Suprapubic skin (tissue), 4 donors: ENCODE measurements at places on chromosomes 7 and 10. TPM values are rescaled to one million over a fixed set of nuclear protein-coding genes. Genes with fewer than 3 reads are reported as not detected.
A peak's percentile ranks its signal among the peaks of the same experiment; 100 is the strongest.

- no peak overlapping the region for H3K27ac ChIP-seq
- no peak for DNase-seq
- peaks cover 39% of the 10 kb centered on the region for H3K36me3 ChIP-seq
Observed at GRCh38 chr10:99761365-99761764, 21.1 kb upstream of the ABCC2 start.

DNA sequence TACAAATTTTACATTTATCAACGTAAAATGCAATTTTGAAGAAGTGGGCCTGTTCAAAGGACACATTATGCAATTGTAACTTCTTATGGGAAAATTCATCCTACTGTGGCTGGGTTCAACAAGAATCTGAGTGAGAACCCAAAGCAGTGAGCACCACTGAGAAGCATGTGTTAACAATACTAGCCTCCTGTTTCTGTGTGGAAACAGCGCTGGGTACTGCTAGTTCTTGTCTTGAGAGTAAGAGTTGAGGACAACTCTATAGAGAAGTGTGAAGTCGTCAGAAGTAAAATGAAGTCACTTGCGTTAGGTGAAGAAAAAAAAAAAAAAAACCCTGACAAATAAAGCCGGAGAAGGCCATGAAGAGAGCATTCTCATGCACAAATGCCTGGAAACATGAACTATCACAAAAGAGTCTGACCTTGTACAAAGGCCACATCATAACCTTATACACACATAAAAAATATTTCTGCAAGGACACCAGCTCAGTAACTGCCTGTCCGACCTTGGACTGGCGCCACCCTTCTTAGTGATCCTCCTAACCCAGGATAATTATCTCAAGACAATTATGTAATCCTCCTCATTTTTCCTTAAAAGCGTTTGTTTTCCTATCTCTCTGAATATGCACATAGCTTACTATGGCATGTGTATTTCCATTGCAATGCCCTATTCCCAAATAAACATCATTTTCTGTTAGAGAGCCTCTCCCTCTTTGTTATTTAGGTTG lies 554.9 kb downstream of the HTR7 start:
- no peaks in the 10 kb centered on the region for H3K36me3 ChIP-seq
- no peak overlapping the region for H3K4me3 ChIP-seq
- H3K4me1 ChIP-seq, result no peaks in the 10 kb centered on the region
- H3K27ac ChIP-seq, result no peak overlapping the region
- H3K27me3 ChIP-seq, result no peaks in the 10 kb centered on the region

- no peak for DNase-seq
- H3K4me3 ChIP-seq, result no peak overlapping the region
- H3K36me3 ChIP-seq, result peaks cover 8% of the 10 kb centered on the region
- no peaks in the 10 kb centered on the region for H3K4me1 ChIP-seq
Observed at GRCh38 chr7:103115771-103116170, 33.1 kb downstream of the NAPEPLD start.

- no peaks in the 10 kb centered on the region for H3K36me3 ChIP-seq
- H3K4me1 ChIP-seq, result no peaks in the 10 kb centered on the region
- no peak overlapping the region for H3K27ac ChIP-seq
- no peak for DNase-seq
- H3K27me3 ChIP-seq, result no peaks in the 10 kb centered on the region
Observed at GRCh38 chr7:147980826-147981813, 609.4 kb upstream of the C7orf33 start.

DNA sequence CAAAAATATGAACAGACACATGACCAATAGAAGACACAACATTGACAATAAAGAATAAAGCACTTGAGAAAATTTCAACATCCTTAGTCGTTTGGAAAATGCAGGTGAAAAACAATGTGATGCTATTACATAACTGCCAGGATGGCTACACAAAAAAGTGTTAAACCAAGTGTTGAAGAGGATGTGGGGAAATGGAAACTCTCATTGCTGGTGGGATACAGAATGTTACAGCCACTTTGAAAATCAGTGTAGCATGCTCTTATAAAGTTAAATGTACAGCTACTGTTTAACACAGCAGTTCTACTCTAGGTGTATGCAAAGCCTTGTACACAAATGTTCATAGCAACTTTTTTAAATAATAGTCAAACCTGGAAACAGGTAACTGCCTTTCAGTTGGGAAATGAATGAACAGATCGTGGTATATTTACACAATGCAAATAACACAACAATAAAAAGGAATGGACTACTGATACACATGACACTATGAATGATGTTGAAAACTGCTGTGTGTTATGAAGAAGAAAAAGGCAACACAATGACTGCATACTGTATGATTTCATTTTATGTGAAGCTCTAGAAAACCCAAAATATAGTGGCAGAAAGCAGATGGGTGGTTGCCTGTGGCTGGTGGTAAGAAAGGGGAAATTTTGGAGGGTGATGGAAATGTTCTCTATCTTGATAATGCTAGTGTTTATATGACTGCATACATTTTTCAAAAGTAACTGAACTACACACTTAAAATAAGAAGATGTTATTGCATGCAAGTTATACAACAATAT lies 102.2 kb upstream of the VIPR2 start:
- H3K27me3 ChIP-seq, result no peaks in the 10 kb centered on the region
- no peak overlapping the region for H3K27ac ChIP-seq
- H3K36me3 ChIP-seq, result no peaks in the 10 kb centered on the region
- no peak overlapping the region for H3K4me3 ChIP-seq

DNA sequence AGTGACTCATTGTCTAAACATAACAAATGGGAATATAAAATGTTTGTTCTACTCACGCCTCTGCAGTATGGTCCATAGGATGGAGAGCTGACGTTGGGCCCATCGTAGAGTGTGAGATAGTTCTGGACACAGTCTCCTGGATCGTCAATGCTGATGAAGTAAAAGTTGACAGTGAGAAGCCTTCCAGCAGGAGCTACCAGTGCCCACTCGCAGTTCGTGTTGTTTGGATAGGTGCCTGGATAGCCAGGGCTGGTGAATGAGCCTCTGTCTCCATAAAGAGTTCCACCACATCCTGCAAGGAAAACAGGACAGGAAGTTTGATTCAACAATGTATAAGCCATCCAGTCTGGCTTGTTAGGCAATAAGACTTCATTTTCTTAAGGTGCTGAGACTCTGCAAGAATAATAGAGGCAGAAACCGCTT lies 79.6 kb downstream of the OR13A1 start:
- H3K27ac ChIP-seq, result no peak overlapping the region
- no peak overlapping the region for H3K4me3 ChIP-seq
- no peaks in the 10 kb centered on the region for H3K27me3 ChIP-seq

GRCh38 chr10:91054325-91054724 lies 133.4 kb upstream of the ANKRD1 start:
- peaks cover 8% of the 10 kb centered on the region for H3K4me1 ChIP-seq
- no peaks in the 10 kb centered on the region for H3K27me3 ChIP-seq
- no peak overlapping the region for H3K27ac ChIP-seq

GRCh38 chr7:155729847-155730246 lies 82.4 kb downstream of the SHH start:
- no peaks in the 10 kb centered on the region for H3K27me3 ChIP-seq
- no peak overlapping the region for H3K4me3 ChIP-seq
- H3K27ac ChIP-seq, result no peak overlapping the region
- H3K36me3 ChIP-seq, result peaks cover 33% of the 10 kb centered on the region

DNA sequence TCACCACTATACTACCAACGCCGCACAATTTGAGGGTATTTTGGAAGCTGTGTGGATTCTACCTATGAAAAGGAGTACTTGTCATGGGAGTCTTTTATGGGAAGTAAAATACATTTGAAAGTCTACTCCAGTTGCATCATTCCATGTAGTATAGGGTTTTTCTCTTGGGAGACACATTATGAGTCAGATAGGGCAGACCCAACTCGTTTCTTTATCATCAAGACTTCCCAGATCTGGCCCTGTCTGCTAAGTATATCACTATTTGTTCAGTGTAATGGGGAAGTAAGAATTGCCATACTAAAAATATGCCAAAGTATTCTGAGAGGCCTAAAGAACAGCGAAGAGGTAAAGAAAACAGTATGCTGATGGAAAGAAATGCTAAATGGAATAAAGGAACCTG lies 144.2 kb downstream of the SPAG6 start:
- H3K27me3 ChIP-seq, result no peaks in the 10 kb centered on the region
- DNase-seq, result no peak
- H3K4me3 ChIP-seq, result no peak overlapping the region
- H3K4me1 ChIP-seq, result no peaks in the 10 kb centered on the region
- H3K36me3 ChIP-seq, result no peaks in the 10 kb centered on the region

GRCh38 chr7:132919771-132920170 lies 162.1 kb downstream of the CHCHD3 start:
- no peak overlapping the region for H3K27ac ChIP-seq
- no peaks in the 10 kb centered on the region for H3K36me3 ChIP-seq

- peaks cover 14% of the 10 kb centered on the region for H3K4me1 ChIP-seq
- H3K27me3 ChIP-seq, result no peaks in the 10 kb centered on the region
- no peak overlapping the region for H3K4me3 ChIP-seq
Observed at GRCh38 chr10:34528320-34528719, 286.8 kb downstream of the PARD3 start.

- DNase-seq, result no peak
- H3K36me3 ChIP-seq, result no peaks in the 10 kb centered on the region
- no peak overlapping the region for H3K27ac ChIP-seq
Observed at GRCh38 chr7:110168010-110168409, 922.9 kb upstream of the LRRN3 start.

DNA sequence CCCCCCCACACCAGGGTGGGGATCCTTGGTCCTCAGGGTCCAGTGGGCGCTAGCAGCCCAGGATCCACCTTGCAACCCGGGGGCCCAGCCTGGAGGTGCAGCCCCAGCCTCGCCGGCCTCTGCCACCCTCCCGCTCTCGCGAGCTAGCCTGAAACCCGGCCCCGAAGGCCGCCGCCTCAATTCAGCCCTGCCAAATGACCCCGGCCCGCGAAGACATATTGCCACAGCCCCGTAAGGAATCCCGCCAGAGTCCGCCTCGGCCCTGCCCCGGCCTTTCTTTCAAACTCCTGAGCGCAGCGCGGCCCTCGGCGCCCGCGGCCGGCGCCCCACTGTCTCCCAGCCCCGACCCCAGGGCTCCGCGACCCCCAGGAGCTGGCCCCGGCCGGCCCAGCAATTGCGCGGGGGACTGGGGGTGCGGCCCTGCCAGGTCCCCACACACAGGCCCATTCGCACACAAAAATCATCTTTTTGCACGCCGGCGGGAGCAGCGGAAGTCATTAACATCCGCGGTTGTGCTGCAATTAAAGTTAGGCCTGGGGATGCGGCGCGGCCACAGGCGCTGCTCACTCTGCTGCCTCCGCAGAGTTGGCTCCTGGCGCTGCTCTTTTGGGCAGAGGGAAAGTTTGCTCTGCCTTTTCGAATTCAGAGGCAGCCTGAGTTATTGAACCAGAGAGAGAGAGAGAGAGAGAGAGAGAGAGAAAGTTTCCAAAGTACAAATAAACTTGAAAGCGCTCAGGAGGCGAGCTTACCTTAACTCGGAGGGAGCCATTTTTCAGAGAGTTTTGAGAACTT lies 4.0 kb downstream of the HOXA5 start:
- peak overlapping the region; percentile 28 for H3K4me3 ChIP-seq
- peak overlapping the region; percentile 52 for H3K27ac ChIP-seq
- peaks cover 48% of the 10 kb centered on the region for H3K4me1 ChIP-seq
- no peaks in the 10 kb centered on the region for H3K27me3 ChIP-seq
- peaks cover 4% of the 10 kb centered on the region for H3K36me3 ChIP-seq

GRCh38 chr7:11256501-11256900 lies 282.8 kb downstream of the PHF14 start:
- DNase-seq, result no peak
- H3K27me3 ChIP-seq, result no peaks in the 10 kb centered on the region
- H3K36me3 ChIP-seq, result no peaks in the 10 kb centered on the region
- H3K4me3 ChIP-seq, result no peak overlapping the region

GRCh38 chr7:49821181-49821580 lies 47.7 kb downstream of the VWC2 start:
- no peak overlapping the region for H3K27ac ChIP-seq
- H3K36me3 ChIP-seq, result no peaks in the 10 kb centered on the region
- H3K4me3 ChIP-seq, result no peak overlapping the region
- no peaks in the 10 kb centered on the region for H3K4me1 ChIP-seq

GRCh38 chr7:12635830-12636229 lies 51.6 kb upstream of the ARL4A start:
- no peak for DNase-seq
- peaks cover 21% of the 10 kb centered on the region for H3K4me1 ChIP-seq
- no peaks in the 10 kb centered on the region for H3K27me3 ChIP-seq
- H3K27ac ChIP-seq, result no peak overlapping the region
- no peaks in the 10 kb centered on the region for H3K36me3 ChIP-seq

- H3K27me3 ChIP-seq, result peaks cover 17% of the 10 kb centered on the region
- H3K4me3 ChIP-seq, result no peak overlapping the region
- H3K27ac ChIP-seq, result no peak overlapping the region
- H3K4me1 ChIP-seq, result no peaks in the 10 kb centered on the region
Observed at GRCh38 chr10:2920168-2920567, 147.2 kb upstream of the PFKP start.

GRCh38 chr7:156031679-156032478 lies 219.6 kb upstream of the SHH start:
- no peaks in the 10 kb centered on the region for H3K36me3 ChIP-seq
- H3K4me3 ChIP-seq, result no peak overlapping the region
- H3K4me1 ChIP-seq, result no peaks in the 10 kb centered on the region
- peak; percentile 26 for DNase-seq

DNA sequence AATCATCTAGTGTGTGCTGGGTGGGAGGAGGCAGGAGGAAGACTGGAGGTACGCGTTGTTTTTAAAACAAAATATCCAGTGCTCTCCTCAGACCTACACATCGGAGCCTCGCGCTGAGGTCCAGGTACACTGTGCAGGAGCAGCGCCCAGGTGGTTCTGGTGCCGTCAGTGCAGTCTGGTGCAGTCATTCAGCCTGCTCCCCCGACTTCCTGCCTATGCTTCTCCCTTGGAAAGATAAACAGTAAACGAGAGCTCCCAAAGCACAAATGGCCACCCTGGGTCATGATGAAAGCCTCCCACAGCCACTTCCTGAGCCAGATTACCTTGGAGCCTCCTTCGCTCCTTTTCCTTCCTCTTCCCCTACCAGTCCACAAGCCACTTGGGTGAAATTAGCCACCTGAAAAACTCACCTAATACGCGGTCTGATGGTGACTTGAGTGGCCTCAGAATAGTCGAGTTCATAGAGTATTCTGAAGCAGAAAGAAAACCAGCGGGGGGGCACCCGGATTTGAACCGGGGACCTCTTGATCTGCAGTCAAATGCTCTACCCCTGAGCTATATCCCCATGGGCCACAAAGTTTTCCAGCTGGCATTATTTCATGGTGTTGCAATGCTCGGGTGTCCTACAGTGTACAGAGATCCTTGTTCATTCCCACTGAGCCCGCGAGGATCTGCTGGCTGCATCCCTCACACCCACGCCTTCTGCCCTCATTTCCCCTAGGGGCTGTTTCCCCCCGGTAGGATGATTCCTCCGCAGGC lies 82.5 kb downstream of the ZNF467 start:
- no peaks in the 10 kb centered on the region for H3K36me3 ChIP-seq
- H3K4me1 ChIP-seq, result peaks cover 3% of the 10 kb centered on the region
- no peak overlapping the region for H3K4me3 ChIP-seq
- no peak for DNase-seq
- H3K27ac ChIP-seq, result no peak overlapping the region
- H3K27me3 ChIP-seq, result peaks cover 53% of the 10 kb centered on the region

- no peaks in the 10 kb centered on the region for H3K36me3 ChIP-seq
- peaks cover 13% of the 10 kb centered on the region for H3K4me1 ChIP-seq
- no peak overlapping the region for H3K4me3 ChIP-seq
- no peaks in the 10 kb centered on the region for H3K27me3 ChIP-seq
- no peak overlapping the region for H3K27ac ChIP-seq
Observed at GRCh38 chr10:125208854-125209565, 48.6 kb upstream of the CTBP2 start.

The DNAJC1 gene
- total RNA-seq, result 65.1 TPM

The WNT8B gene
- total RNA-seq, result not detected

The OR2A5 gene
- not detected for total RNA-seq

The TMEM229A gene
- not detected for total RNA-seq

The GAD2 gene
- total RNA-seq, result not detected

The TRPV5 gene
- total RNA-seq, result not detected

The ZNF511 gene
- total RNA-seq, result 16.6 TPM

The ENTPD7 gene
- total RNA-seq, result 9.6 TPM

The NEBL gene
- total RNA-seq, result 76.5 TPM

The ZNF503 gene
- 7.6 TPM for total RNA-seq

The FEZF1 gene
- total RNA-seq, result not detected

The ATG9B gene
- 27.0 TPM for total RNA-seq

The SOSTDC1 gene
- 40.5 TPM for total RNA-seq

The MRLN gene
- total RNA-seq, result not detected
